ENCODE measurements at places on chromosomes 4 and X.

- DNase-seq, result no peak
Observed at GRCh38 chr4:142406499-142406835, 439.6 kb downstream of the INPP4B start.

GRCh38 chr4:135244056-135244455 lies 1042.5 kb upstream of the PABPC4L start:
- no peak for DNase-seq

- DNase-seq, result no peak
Observed at GRCh38 chrX:123976706-123977316, 15.3 kb downstream of the STAG2 start.

GRCh38 chr4:1611501-1611870 lies 72.6 kb downstream of the FAM53A start:
- no peak for DNase-seq

GRCh38 chrX:107700317-107700774 lies 72.0 kb downstream of the PRPS1 start:
- DNase-seq, result no peak

DNA sequence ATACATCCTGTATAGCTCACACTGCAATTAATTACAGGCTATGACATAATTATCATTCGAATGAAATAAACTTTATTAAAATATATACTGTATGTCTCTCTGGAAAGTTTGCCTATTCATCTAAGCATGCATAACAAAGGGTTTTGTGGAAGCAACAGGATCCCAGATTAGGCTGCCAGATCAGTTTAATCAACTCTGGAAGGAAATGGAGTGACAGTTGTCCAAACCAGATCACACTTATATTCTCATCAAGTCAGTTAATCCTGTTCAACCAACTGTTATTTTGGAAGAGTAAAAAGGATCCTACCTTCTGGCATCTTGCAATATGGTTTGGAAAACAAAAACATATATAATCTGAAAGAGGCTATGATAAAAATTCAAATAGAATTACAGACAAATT lies 312.2 kb downstream of the FAT4 start:
- DNase-seq, result no peak
